SJCRH30 (cell line): ENCODE measurements at places on chromosomes 12 and 14.

DNA sequence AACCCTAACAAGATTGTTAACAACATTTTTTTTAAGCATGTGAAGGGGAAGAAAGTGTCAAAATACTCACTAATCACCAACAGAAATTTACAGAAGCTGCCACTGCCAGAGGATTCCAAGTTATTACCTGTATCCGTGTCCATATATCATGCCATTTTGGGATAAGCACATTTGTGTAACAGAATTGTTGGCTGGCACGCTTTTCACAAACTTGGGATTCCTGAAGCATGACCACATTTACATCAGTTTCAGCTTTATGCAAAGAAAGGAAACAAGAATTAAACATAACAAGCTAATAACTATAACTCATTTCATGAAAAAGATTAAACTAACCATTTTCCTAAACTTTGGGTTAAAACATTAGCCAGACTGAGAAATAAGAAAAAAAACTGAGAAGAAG lies 5.9 kb downstream of the NEMP1 start:
- no peak for DNase-seq

- DNase-seq = no peak
Measured at GRCh38 chr12:104250366-104251125, 35.0 kb downstream of the TXNRD1 start.

- no peak for DNase-seq
Measured at GRCh38 chr14:68957775-68958174, 21.3 kb downstream of the ACTN1 start.

- DNase-seq = peak; percentile 42
Measured at GRCh38 chr12:125228519-125229260, 163.5 kb downstream of the AACS start.

GRCh38 chr12:124939421-124940142 lies 25.1 kb upstream of the UBC start:
- DNase-seq = peak; percentile 97

DNA sequence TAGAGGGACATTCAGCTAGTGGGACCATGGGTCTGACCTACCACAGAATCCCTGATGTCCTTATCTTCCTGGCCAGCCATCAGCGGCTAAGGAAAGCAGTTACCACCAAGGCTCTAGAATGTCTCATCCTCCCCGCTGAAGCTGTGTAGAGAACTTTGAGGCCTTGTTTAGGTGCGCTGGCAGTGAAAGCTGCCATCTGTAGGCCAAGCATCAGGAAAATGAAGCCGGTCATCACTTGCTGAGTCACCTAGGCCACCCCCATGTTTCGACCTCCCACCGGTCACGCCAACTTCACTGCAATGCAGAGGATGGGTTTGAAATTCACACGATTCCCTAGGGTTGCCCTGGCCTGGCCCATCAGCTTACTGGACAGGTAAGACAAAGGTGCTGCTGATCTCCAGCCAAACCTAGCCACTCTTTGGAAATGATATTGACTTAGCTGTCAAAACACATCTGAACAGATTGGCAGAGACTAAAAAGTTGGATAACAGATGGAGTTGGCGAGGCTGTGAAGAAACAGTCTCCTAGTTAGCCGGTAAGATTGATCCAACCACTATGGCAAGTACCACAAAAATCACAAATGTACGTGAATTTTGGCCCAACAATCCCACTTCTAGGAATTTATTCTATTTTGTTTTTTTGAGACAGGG lies 52.0 kb downstream of the NOS1 start:
- DNase-seq = no peak

- no peak for DNase-seq
Measured at GRCh38 chr12:52380271-52380694, 5.2 kb downstream of the KRT84 start.

- peak; percentile 58 for DNase-seq
Measured at GRCh38 chr12:56723889-56724700, 1.0 kb downstream of the NACA start.

GRCh38 chr12:98983647-98984046 lies 338.6 kb downstream of the APAF1 start:
- DNase-seq = no peak

GRCh38 chr12:6187948-6188793 lies 12.0 kb upstream of the CD9 start:
- no peak for DNase-seq

- peak; percentile 23 for DNase-seq
Measured at GRCh38 chr12:95102916-95103671, 29.7 kb upstream of the NR2C1 start.

GRCh38 chr14:57205938-57206337 lies 62.8 kb downstream of the EXOC5 start:
- no peak for DNase-seq

GRCh38 chr12:50734409-50735263 lies 29.3 kb upstream of the ATF1 start:
- DNase-seq = peak; percentile 75

DNA sequence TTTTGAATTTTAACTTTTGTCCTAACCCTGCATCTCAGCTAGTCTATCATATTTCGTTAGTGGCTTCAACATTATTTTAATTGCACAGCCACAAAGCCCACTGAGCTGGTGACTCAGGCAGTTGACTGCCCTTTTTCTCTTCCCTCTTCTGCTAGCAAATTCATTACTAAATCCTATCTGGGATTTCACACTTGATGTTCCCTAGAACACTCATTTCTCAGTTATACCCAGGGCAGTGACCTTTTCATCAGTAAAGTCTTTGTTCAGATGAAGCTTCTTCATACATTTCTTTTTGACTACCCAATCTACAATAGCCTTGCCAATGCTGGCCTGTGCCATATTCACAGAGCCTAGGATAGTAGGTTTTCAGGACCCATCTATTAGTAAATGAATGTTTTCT lies 107.0 kb downstream of the ATXN7L3B start:
- peak; percentile 12 for DNase-seq

DNA sequence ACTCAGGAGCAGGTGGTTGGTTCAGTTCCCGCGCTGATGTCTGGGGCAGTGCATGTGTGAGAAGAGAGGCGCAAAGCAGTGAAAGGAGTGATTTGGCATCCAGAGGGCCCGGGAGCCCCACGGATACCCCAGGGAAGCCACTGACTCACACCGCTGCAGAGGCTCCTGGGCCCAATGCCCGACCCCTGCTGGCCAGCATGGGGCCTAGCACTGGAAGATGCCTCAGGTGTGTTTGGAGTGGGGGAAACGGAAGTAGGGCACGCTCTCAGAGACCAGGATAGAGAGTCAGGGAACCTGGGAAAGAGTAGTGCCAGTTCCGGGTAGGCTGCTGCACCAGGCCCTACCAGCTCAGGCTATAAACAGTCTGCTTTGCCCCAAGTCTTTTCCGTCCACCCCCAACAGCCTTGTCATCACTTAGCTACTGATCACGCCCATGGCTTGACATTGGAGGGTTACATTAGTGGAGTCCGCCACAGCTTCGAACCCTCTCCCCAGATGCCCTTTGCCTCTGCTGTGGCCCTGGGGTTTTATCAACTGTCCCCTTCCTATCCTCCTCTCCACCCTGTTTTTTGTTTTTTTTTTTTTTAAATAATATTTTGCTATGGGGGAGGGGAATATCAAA lies 9.5 kb upstream of the CSAD start:
- DNase-seq = no peak

DNA sequence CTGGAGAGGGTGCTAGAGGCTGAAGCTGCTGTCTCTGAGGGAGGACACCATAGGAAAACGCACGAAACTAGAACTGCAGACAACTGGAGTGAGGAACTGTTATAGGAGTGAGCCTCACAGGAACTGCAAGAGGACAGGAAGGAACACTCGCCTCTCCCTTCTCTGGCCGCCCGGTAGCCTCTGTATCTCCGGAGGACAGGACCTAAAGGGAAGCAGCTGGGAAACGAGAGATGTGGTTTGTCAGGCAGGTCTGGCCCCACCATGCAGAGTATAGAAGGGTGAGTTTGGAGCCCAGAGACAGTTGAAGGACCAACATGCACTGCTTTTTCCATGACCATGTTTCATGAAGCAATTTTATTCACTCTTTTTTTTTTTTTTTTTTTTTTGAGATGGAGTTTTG lies 127.3 kb downstream of the EFCAB11 start:
- DNase-seq = no peak

DNA sequence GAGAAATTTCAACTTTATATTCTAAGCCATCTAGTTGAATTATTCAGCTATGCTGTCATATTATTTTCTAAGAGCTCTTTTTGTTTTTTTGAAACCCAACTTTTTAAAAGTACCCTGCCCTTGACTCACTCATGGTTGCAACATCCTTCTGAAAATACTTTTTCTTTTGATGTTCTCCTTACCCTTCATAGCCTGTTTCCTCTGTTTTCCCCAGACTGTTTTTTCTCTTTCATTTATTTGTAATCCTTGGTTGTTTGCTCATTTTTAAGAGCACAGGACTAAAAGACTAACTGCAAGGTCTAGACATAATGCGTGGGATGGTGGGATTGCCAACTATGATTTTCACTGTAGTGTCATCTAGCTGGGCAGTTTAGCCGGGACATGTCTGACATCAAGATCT lies 21.2 kb upstream of the CDKL1 start:
- no peak for DNase-seq

DNA sequence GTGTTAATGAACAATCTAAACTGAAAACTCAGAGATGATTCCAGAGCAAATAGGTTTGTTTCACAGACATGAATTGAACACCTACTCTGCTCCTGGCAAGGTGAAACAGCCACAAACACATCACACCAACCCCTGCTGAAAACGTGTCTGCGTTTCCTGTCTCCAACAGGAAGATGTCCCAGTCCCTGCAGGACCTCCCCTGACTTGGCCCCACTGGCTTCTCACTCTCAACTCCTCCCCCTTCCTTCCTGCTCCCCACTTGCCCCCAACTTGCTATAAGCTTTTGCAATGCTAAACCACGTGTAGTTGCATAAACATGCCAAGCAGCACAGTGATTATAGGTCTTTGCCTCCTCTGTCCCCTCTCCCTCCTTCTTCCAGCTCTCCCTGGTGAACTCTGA lies 567.6 kb downstream of the BCL11B start:
- no peak for DNase-seq

DNA sequence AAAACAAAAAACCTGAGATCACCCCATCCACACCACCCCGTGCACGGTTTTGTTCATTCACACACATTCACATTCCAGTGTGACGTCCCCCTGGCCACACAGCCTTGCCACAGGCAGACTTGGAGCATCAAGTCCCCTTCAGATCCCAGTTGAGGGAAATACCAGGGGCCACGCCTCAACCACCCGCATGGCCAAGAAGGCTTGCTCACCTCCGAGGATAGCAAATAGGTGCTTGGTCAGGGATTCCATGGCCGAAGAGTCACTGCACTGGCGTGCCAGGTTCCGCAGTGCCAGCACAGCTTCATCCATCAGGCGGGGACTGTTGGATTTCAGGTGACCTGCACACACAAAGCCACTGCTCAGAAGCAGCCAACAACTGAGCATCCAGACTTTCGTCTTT lies 19.0 kb downstream of the GCN1 start:
- DNase-seq = no peak

- DNase-seq = no peak
Measured at GRCh38 chr12:4014858-4015224, 141.6 kb upstream of the PARP11 start.

- no peak for DNase-seq
Measured at GRCh38 chr14:99615497-99616157, 11.6 kb upstream of the CCDC85C start.

DNA sequence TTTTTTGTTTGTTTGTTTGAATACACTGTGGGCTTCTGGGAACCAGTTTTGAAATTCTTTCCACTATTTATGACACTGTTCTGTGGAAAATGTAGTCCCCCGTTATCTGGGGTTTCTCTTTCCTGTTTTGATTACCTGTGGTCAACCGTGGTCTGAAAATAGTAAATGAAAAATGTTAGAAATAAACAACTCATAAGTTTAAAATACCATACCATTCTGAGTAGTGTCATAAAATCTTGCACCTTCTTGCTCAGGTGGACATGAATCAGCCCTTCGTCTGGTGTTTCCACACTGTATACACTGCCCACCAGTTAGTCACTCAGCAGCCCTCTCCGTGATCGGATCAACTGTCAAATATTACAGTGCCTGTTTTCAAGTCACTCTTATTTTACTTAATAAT lies 5.1 kb upstream of the PAPOLA start:
- DNase-seq = no peak

- no peak for DNase-seq
Measured at GRCh38 chr14:77183896-77184295, 2.3 kb downstream of the TMEM63C start.

- peak; percentile 49 for DNase-seq
Measured at GRCh38 chr14:93033084-93033982, 82.4 kb downstream of the ITPK1 start.

DNA sequence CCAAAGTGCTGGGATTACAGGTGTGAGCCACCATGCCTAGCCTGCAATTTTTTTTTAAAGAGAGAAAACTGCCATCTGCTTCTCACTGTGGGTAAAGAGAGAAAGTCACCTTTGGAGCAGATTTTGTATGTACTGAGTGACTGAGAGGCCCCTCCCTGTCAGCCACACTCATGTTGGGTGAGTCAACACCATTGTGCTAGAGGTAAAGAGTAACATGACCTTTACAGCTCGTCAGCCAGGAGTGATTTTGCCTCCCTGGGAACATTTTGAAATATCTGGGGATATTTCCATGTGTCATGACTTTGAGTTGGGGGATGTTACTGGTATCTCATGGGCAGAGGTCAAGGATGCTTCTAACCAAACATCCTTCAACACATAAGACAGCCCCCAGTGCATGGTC lies 115.2 kb downstream of the KSR2 start:
- DNase-seq = no peak

DNA sequence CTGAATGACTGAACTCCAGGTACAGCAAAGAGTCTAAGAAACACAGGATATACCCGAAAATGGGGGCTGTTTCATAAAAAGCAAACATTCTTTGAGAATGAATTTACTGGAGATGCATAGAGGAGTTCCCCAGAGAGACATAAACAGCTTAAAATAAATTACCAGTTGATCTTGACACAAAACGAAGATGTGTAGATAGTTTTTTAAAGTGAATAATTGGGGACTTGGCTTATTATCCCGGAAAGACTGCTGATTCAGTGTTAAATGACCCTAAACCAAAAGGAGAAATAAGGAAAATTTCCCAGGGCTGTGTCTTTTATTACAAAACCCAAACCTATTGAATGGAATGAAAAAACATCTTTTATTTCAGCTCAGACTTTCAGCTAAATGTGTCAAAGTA lies 1052.8 kb upstream of the TMEM132C start:
- DNase-seq = no peak

DNA sequence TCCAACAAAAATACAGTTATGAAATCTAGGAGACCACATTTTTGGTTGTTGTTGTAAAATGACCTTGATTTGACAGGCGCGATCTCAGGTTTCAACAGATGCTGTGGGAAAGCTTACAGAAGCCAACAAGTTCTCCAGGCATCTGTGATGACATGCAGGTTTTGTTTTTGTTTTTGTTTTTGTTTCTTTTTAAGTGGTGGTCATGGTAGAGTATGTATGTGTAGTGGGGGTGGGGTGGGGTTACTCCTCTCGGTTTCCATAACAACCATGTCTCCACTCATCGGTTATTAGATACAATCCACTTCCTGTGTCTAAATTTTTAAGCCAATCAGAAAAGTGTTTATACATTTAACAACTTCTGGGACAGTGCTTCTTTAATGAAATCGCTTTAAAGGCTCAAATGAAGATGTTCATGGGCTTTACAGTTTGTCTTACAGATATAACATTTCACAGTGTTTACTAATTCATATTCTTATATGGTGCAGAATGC lies 199.9 kb upstream of the FOXN3 start:
- DNase-seq = peak; percentile 51

GRCh38 chr14:67186789-67187584 lies 2.3 kb upstream of the GARIN2 start:
- DNase-seq = peak; percentile 29
